ENCODE measurements at places on chromosomes 7 and 10.

DNA sequence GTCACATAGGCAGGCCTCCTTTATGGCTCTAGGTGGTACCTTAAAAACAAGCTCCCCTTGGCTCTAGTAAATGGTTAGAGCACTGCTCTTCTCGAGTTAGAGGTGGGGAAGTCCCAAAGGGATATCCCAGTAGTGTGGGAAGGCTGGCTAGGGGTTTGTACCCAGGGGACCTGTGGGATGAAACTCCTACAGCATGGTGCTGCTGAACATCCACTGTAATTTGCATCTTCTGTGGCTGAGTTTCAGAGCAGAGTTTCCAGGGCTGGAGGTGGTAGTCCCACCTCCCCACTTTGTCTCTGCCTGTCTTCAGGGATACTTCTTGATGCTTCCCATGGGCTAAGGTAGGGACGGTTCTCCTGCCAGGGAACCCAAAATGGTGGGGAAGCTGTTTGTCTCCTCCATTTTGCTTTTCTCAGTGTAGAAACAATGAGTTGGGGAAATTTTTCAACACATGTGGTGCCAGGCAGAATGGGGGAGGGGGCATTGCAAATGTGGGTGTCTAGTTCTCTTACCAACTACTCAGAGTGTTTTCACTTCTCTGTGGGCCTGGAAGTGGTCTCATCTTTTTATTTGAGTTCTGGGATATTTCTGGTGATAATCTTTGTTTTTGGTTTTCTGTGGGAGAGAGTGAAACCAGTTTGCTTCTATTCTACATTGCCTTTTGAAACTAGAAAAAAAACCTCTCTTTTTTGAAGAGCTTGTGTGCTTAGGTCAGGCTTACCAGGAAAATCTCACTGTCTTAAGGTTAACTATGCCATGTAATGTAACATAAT, 36.3 kb downstream of the SCART1 start:
- no peak for DNase-seq

- peak; percentile 54 for DNase-seq
Observed at GRCh38 chr10:78432583-78432982, 398.9 kb downstream of the RPS24 start.

- DNase-seq: no peak
Observed at GRCh38 chr10:48799341-48800006, 114.8 kb downstream of the WDFY4 start.

DNA sequence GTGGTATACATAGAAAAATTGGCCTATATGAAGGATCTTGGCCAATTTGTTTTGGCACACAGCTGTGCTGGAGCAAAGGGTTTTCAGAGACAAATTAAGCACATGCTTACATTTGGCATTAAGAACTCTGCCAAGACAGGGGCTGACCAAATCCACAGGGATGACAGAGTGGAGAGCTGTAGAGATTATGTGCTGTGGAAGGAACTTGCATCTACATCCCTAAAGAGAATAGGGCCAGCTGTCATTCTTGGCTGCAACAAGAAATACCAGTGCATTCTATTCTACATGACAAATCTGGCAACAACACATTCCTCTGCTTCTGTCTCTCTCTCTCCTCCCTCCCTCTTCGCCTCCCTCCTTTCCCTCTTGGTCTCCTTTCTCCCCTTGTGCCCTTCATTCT, 75.6 kb downstream of the POM121L12 start:
- DNase-seq: no peak

DNA sequence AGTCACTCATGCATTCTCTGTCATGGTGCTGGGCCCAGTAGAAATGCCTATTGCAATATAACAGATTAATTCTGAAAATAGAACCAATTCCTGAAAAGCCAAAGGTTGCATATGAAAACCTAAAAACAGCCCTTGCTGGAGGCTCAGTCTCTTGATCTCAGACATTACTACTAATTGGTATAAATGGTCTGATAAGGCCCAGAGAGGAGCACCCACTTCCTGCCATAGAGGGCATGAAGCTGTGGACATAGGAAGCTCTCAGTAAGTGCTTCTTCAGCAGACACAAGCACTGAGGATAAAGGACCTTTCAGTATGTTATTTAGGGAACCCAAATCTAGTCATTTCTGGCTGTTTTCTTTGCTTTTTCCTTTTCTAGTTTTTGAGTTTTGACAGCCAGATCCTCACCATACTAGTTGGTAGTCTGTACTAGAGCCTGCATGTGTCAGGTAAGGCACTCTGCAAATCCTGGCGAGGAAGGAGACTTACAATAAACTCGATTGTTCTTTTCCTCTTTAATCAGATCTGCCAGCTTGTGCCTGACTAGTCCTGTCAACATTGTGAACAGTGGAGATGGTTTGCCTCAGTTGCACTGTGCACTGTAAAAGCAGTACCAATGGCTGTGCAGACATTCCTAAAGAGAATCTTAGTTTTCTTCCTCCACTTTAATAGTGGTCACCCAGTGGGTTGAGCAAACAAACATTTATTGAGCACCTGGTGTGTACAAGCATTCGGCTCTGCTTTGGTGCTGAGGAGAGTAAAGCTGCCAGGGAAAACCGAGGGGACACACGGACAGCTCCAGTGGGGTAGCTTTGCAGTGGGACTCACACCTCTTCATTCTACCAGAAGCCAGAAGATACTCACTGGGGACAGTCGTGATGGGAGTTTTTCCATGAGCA, 140.9 kb downstream of the CHN2 start:
- DNase-seq: no peak

GRCh38 chr10:129655007-129655678, 188.1 kb downstream of the MGMT start:
- DNase-seq: no peak

- DNase-seq: no peak
Observed at GRCh38 chr7:14236834-14237233, 247.4 kb upstream of the ETV1 start.

GRCh38 chr7:138872576-138872975, 74.6 kb upstream of the ATP6V0A4 start:
- DNase-seq: no peak

GRCh38 chr7:26360650-26361049, 69.0 kb downstream of the SNX10 start:
- DNase-seq: no peak

DNA sequence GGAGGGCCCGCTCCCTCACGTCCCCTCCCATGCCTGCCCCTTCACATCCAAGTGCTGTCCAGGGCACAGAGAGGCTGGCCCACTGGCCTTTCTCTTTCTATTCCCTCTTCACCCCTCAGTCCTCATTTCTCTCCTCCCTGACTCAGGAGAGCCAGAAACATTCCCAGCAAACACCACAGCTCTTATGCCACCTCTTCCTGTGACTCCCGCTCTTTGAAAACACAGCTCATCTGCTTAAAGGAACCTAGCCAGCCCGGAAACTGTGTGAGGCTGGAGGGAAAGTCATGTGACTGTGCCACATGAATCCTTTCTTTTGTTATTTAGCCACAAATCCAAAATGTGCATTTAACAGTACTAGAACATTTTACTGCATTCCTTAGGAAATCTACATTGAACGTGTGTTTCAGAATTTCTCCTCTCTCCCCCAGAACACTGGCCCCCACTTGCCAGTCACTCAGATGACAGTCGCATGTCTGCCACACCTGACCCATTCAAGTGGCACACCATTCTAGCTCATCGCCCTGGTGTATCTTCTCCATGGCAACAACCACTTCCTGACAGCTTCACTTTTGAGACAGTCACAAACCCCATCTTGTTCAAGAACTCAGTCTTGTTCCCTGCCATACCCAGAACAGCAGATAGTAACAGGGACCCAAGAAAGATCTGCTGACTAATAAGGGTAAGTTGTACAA, 42.8 kb downstream of the GRB10 start:
- no peak for DNase-seq

DNA sequence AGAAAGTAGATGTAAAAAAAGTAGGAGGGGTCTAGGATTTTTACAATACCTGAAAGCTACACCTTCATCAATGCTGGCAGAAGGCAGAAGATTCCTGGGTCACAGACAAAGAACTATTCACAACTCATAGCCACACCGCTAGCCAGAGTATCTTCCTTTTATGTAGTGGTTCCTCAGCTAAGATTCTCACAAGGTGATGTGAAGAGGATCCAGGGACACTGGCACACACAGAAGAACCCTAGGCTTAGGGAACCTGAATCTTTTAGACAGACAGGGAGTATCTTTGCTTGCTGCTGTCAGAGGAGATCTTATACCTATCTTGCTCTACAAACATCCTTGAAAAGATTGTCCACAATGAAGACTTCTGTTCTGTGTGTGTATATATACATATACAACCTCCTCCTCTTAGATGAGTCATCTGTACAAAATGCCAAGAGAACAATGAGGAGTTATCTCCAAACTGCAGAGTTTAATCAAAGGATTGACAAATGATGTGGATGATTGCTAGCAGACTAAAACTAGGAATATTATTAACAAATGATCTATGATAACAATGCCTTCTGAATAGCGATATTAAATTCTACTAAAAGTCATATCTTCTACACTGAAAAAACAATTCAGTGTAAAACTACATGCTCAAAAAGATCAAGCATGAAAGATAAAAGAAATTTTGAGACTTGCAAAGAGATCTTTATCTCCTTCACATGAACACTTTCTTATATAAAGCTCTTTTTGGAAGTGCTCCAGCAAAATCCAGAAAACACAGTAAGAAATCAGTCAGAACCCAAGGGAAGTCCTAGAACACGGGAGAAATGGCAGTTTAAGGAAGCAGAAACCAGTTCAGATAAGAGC, 409.3 kb downstream of the PARD3 start:
- no peak for DNase-seq

DNA sequence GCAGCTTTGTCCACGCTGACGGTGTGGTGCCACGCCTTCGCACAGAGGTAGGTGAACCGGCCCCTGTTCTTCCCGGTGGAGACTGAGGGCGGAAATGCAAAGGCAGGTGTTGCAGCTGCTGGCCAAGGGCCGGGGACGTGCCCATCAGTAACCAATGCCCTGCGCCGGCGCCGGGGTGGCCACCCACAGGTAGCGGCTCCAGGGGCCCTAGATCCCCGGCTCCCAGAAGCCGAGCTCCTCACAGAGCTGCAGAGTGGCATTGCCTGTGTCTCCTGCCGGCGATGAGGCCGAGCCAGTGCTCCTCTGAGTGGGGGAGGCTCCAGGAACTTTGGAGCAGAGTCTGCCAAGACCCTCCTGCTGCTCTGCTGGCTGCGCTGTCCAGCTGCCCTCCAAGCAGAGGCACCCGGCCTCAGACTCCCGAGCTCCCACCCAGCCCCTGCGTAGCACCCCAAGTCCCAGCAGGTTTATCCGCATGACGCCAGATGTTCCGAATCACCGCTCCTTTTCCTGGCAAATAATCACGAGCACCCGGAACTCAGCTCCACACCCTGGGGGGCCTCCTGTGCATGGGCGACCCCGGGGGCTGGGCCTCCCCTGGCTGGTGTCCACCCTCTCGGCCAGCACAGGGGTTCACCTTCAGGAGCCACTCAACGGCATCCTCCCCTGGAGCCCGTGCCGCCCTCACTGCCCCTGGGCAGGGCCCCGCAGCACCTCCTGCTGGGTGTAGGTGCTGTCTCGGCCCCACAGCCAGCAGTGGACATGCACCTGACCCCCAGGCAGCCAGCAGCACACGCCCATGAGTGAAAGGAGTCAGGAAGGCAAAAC, 22.1 kb downstream of the CFAP46 start:
- DNase-seq: peak; percentile 35

- no peak for DNase-seq
Observed at GRCh38 chr10:92970301-92971070, 90.1 kb upstream of the CYP26C1 start.

- no peak for DNase-seq
Observed at GRCh38 chr10:66844176-66844942, 81.5 kb upstream of the LRRTM3 start.

GRCh38 chr7:33893377-33893776, 12.0 kb upstream of the BMPER start:
- no peak for DNase-seq

DNA sequence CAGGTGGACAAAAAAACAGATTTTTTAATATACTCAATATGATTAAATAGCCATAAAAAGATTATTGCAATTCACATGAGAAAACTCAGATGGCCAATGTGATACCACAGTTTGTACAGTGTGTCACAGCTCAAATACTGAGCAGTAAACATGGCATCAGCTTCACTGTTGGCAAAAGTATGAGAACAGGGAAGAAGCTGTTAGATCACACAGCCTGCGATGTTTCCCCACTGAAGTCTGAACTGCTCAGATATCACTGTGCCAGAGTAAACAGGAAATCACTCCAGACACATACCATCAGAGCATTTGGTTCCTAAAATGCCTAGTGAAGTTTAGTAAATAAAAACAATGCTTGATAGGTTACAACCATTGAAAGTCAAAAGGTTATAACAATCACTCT, 347.8 kb downstream of the ETV1 start:
- no peak for DNase-seq

- no peak for DNase-seq
Observed at GRCh38 chr10:34094146-34094696, 720.9 kb downstream of the PARD3 start.

DNA sequence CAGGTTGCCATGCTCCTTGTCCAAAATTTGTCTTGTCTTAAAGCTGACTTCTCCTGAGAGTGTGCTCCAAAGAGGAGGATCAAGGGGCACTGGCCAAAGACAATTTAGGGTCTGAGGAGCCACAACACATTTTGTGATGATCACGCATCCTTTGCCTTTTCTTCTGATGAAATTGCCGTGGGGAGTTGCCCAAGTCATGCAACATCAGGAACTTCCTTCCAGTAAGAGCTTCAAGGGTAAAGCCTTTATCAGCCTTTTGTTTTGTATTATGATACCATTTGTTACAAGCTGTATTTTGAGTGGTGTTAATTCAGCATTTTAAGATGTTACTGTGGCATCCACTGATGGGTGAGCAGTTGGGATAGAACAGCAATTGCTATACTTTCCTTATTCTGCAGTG, 131.2 kb upstream of the MKI67 start:
- DNase-seq: no peak

- no peak for DNase-seq
Observed at GRCh38 chr10:569961-570627, 119.4 kb downstream of the DIP2C start.

DNA sequence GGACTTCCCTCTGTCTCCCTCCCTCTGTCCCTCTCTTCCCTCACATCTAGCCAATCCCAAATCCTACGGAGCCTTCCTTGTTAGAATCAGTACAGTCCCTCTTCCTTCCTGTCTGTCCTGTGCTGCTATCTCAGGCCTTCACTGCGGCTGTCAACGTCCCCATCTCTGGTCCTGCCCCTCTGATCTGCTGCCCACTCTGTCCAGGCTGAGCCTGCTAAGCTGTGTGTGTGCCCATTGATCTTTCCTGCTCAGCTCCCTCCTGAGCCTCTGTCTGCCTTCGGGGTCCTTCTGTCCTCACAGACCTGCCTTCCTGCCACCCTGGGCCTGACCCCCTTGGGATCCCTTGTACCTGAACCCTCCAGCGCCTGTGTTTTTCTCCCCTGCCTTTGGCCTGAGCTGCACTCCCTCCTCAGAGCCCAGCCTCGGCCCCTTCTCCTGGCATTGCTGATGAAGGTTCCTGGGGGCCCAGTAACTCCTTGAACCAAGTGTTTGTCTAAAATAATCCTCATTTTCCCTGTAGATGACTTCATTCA, 182.1 kb upstream of the SHH start:
- DNase-seq: no peak

GRCh38 chr7:81140252-81140651, 221.4 kb upstream of the SEMA3C start:
- DNase-seq: no peak

DNA sequence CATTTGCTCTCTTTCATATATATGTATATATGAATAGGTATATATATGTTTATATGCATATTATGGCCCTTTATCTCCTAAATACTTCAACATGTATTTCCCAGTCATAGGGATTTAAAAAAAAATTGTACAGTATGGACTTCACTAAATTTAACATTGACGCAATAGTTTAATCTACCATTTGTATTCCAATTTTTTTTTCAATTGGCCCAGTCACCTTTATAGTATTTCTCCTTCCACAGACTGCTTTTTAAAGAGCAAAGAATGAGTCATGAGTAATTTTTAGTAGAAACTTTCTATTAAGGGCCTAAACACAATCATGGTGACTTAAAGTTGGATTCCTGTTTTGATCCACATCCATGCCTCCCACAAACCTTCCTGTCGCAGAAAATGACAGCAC, 20.5 kb downstream of the CCSER2 start:
- no peak for DNase-seq
